ENCODE measurements at places on chromosomes 7 and 10.

- DNase-seq = no peak
These were observed 590.9 kb upstream of the ANKRD30A start for GRCh38 chr10:36534471-36535002.

GRCh38 chr10:93437086-93437945, 44.8 kb downstream of the MYOF start:
- DNase-seq = no peak

GRCh38 chr10:1272079-1272776, 216.0 kb downstream of the WDR37 start:
- no peak for DNase-seq

- no peak for DNase-seq
These were observed 6.2 kb downstream of the PAXIP1 start for GRCh38 chr7:154996756-154997155.

DNA sequence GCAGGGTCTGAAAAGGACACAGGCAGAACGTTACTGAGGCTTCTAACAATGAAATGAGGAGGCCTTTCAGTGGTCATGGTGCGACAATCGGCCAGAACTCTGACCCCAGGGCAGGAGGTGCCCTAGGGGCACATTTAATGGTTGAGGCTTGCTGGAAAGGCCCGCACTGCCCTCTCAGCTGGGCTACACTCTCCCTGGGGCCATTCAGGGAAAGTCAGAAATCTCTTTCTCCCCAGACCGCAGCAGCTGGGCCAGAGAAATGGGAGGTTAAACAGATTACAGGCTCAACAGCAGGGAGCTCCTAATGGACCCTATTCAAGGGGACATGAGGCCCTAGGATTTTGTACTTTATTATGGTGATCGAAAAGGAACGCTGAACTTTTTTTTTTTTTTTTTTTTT, 85.6 kb upstream of the FGFR2 start:
- no peak for DNase-seq
